Metanephros (tissue), 2 donors: ENCODE measurements at places on chromosomes 11 and 22. TPM values are rescaled to one million over a fixed set of nuclear protein-coding genes. Genes with fewer than 3 reads are reported as not detected.

The HEPN1 gene
- not detected for total RNA-seq

The APOL5 gene
- 0.18 TPM for total RNA-seq

The USH1C gene
- total RNA-seq: 28.3 TPM

The MN1 gene
- 11.3 TPM for total RNA-seq
